Karpas-422 (cell line): ENCODE measurements at places on chromosomes 13 and 19. TPM values are rescaled to one million over a fixed set of nuclear protein-coding genes. Genes with fewer than 3 reads are reported as not detected.

- no peaks in the 10 kb centered on the region for H3K27me3 ChIP-seq
- H3K4me3 ChIP-seq: no peak overlapping the region
- DNase-seq: no peak
- no peak overlapping the region for H3K27ac ChIP-seq
Observed at GRCh38 chr19:53960187-53960586, 2.5 kb upstream of the CACNG8 start.

The TRIM28 gene
- total RNA-seq: 142 and 257 TPM in 2 replicates

GRCh38 chr13:48275507-48275906 lies 28.0 kb upstream of the RB1 start:
- H3K4me1 ChIP-seq: no peaks in the 10 kb centered on the region
- DNase-seq: no peak
- H3K27me3 ChIP-seq: no peaks in the 10 kb centered on the region

The CNN2 gene
- total RNA-seq: 88.6 and 97.9 TPM in 2 replicates
